NCI-H69 (cell line): ENCODE measurements at places on chromosomes 1 and 21.

- peak; percentile 90 for DNase-seq
These were observed at the start of gene HES5 for GRCh38 chr1:2529784-2530512. Gene HES5 (minus strand): TSS chr1:2530263. CDS start chr1:2530164, 99 bp downstream.

- no peak for DNase-seq
These were observed 137.2 kb downstream of the KCTD3 start for GRCh38 chr1:215704089-215704860.

DNA sequence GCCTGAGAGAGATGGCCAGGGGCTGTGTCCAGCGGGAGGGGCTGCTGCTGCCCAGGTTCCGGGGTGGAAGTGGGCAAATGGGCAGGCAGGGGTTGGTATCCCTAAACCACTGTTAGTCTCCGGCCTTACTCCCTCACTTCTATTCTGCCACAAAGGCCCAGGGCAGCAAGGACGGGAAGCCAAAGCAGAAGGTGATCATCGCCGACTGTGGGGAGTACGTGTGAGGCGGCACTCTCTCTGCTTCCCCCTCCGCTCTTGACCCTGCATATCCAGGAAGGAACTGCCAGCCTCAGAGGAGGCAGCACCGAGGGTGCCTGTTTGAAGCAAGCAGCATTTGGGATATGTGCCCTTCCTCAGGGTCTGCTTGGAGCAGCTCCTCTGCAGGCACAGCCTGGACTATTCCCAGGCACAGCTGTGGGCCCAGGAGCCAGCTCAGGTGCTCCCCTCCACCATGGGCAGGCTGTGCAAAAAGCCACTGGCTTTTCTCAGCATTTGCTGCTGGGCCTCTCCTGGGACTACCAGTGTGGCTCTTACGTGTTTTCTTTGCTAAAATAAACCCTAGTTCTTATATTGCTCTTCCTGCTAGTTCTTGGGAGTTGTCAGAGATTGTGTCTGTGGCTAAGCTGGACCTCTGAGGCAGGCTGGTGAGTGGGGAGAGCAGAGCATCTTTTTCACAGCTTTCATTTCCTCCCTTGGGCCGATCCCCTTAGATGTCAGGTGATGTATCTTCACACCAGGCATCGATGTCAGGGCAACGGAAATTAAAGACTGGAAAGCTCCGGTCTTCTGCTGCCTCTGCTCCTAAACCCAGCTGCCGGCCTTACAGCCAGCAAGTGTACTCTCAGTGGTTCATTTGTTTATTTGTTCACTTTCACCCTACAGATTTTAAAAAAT is 14.7 kb downstream of the PPIE start:
- DNase-seq, result no peak

- peak; percentile 72 for DNase-seq
These were observed 124.0 kb downstream of the PIGK start for GRCh38 chr1:77095236-77095635.

- DNase-seq, result no peak
These were observed 226.9 kb upstream of the IRF2BP2 start for GRCh38 chr1:234836776-234837357.

- no peak for DNase-seq
These were observed 166.6 kb downstream of the ZC3H11B start for GRCh38 chr1:219446288-219446687.

- DNase-seq, result no peak
These were observed 4.8 kb downstream of the TRIM45 start for GRCh38 chr1:117116784-117117130.

DNA sequence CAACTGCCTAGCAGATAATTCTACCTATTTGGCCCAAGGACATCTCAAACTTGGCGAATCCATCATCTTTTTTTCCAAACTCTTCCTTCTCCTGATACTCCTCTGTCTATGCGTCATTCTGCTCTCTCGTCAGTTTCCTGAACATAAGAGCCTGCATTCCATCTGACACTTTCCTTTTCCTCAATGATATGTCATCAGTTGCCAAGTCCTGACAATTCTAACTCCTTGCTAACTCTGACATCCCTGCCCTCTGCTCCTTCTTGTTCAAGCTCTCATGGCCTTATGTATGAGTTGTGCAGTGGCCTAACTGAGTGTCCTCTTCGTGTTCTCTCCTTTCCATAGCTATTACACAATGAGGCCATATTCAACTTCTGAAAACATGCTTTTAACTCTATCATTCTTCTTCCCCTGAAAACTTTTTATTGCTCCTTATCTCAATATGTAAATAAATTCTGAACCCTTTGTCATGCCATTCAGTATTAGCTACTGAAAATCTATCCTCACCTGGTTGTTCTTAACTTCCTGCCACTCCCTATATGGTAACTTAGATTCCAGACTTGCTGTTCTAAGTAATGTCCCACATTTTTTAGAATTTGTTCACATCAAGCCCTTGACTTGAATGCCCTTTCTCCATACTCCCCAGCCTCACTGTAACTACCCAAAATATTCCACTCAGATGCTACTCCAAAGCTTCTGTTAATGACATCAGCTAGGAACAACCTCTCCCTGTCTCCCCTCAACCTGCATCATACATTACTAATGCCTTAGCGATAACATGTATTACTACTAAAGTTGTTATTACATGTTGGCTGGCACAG is 11.5 kb downstream of the PALMD start:
- DNase-seq, result no peak

DNA sequence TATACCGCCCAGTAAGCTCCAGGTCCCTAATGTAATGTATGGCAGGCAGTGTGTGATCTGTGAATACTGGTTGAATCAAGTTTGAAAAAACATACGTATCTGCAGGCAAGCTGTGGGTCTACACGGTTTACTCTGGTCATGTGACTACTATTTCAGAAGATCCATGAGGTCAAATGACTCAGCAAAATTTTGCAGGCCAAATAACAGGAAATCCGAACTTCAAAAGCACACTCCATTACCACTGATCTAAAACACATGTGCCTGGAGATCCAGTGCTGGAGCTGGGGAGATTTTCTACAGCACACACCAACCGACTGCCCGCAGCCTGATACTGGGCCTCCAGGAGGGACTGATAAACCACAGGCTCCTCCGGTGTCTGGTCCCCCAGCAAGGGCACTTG is 64.5 kb upstream of the SLC44A3 start:
- no peak for DNase-seq

- DNase-seq, result peak; percentile 80
These were observed at the start of gene CASQ1 for GRCh38 chr1:160189649-160190625. Gene CASQ1 (plus strand): TSS chr1:160190575. CDS start chr1:160190752, 177 bp downstream.

DNA sequence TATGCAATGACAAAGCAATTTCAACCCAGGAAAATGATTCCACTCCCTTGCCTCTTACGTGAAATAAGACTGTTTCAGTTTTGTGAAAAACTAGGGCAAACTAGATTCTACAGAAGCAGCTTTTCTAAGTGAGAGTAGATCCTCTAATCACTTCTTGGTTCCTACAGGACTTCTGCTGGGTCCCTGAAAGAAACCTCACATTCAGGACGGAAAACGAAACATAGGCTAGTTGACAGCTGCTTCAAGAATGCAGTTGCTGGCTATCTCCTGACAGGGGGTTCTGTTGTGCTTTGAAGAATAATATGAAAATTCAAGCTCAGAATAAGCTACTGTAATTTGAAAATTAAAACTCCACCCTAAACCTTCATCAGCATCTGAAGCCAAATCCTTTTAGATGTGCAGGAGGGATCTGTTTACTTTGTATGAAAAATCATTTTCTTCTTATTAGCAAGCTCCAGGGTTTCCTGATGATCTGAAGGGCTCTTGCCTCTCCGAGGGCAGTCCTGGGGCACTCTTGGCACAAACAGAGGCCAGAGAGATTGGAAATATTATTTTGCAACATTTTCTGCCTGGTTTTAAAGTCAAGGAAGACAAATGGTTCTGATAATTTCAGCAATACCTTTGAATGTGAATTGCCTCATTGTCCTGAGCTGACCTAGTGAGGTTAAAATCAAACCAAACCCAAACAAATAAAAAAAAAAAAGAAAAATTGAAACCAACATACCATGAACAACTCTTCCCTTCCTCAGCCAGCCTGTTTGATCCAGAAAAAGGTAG is 55.0 kb downstream of the NTMT2 start:
- DNase-seq, result no peak
